ENCODE measurements at places on chromosomes 4 and X. TPM values are rescaled to one million over a fixed set of nuclear protein-coding genes. Genes with fewer than 3 reads are reported as not detected.

FGD1 gene
- 7.0 TPM for total RNA-seq

MUC7 gene
- total RNA-seq: not detected

SHISA3 gene
- 0.12 TPM for total RNA-seq

KLB gene
- not detected for total RNA-seq

SOWAHD gene
- total RNA-seq: under 0.01 TPM

EVC gene
- total RNA-seq: 59.4 TPM

RNF150 gene
- 1.3 TPM for total RNA-seq

TRIM60 gene
- total RNA-seq: not detected

CENPVL2 gene
- not detected for total RNA-seq

EGFL6 gene
- not detected for total RNA-seq

FGF5 gene
- 12.6 TPM for total RNA-seq

G6PD gene
- total RNA-seq: 62.4 TPM

ANOS1 gene
- 7.9 TPM for total RNA-seq

GSTCD gene
- total RNA-seq: 31.0 TPM

MFAP3L gene
- 2.6 TPM for total RNA-seq

SSX5 gene
- total RNA-seq: not detected

CXCL6 gene
- total RNA-seq: 1.1 TPM

PF4V1 gene
- total RNA-seq: 0.33 TPM

ADD1 gene
- total RNA-seq: 142 TPM

CXCL9 gene
- total RNA-seq: not detected

ZDHHC15 gene
- total RNA-seq: 0.11 TPM

XAGE2 gene
- total RNA-seq: not detected

GAGE12F gene
- total RNA-seq: not detected

NIPAL1 gene
- 1.2 TPM for total RNA-seq

EXOC1L gene
- total RNA-seq: not detected

SPINK2 gene
- not detected for total RNA-seq

GPR173 gene
- total RNA-seq: 3.1 TPM

C4orf36 gene
- total RNA-seq: 0.77 TPM

CLGN gene
- 29.0 TPM for total RNA-seq

UBA6 gene
- total RNA-seq: 183 TPM

FAM9B gene
- total RNA-seq: not detected

ATP2B3 gene
- under 0.01 TPM for total RNA-seq

CT83 gene
- not detected for total RNA-seq

CDS1 gene
- total RNA-seq: 0.37 TPM

HPSE gene
- 0.75 TPM for total RNA-seq

ARX gene
- total RNA-seq: not detected

USP17L11 gene
- not detected for total RNA-seq

PAGE5 gene
- not detected for total RNA-seq

RHOH gene
- not detected for total RNA-seq

TTC29 gene
- 0.66 TPM for total RNA-seq

C4orf51 gene
- not detected for total RNA-seq

AFM gene
- total RNA-seq: not detected

TBC1D8B gene
- 19.1 TPM for total RNA-seq

TEX13D gene
- not detected for total RNA-seq

CHIC1 gene
- total RNA-seq: 11.0 TPM

BEND2 gene
- not detected for total RNA-seq
